Fibroblast of villous mesenchyme (primary cell): ENCODE measurements at places on chromosomes 5 and 9. TPM values are rescaled to one million over a fixed set of nuclear protein-coding genes. Genes with fewer than 3 reads are reported as not detected.

Gene LEAP2
- total RNA-seq = under 0.01 and 0.32 TPM in 2 replicates

Gene PLCXD3
- 0.32 and 0.43 TPM in 2 replicates for total RNA-seq

Gene C9
- under 0.01 TPM in 1 of 2 replicates, not detected in the other for total RNA-seq

Gene INSL4
- not detected in 2 replicates for total RNA-seq

Gene ECM2
- 2.3 and 2.6 TPM in 2 replicates for total RNA-seq

Gene EIF4E1B
- total RNA-seq = not detected in 2 replicates

Gene ENTPD8
- under 0.01 TPM in 1 of 2 replicates, not detected in the other for total RNA-seq

Gene AJM1
- 0.86 and 1.3 TPM in 2 replicates for total RNA-seq

Gene IFT74
- 11.9 and 15.5 TPM in 2 replicates for total RNA-seq

Gene SLC6A7
- total RNA-seq = under 0.01 TPM in 2 replicates

Gene HMGCS1
- total RNA-seq = 220 and 234 TPM in 2 replicates

Gene SAPCD2
- 5.2 TPM in 2 replicates for total RNA-seq

Gene NEUROG1
- not detected in 2 replicates for total RNA-seq

Gene ISOC1
- 15.5 and 31.1 TPM in 2 replicates for total RNA-seq

Gene MZB1
- under 0.01 and 0.43 TPM in 2 replicates for total RNA-seq

Gene LCP2
- not detected in 2 replicates for total RNA-seq

Gene LRRC19
- total RNA-seq = not detected in 2 replicates
